ENCODE measurements at places on chromosomes 12 and 14. TPM values are rescaled to one million over a fixed set of nuclear protein-coding genes. Genes with fewer than 3 reads are reported as not detected.

Gene LRIG3
- polyA plus RNA-seq, result 40.7 TPM

Gene PLEKHD1
- 4.6 TPM for polyA plus RNA-seq

Gene CLEC4C
- 0.15 TPM for polyA plus RNA-seq

Gene FGF6
- polyA plus RNA-seq, result not detected

- DNase-seq, result no peak
These were observed 3.8 kb downstream of the SETD3 start for GRCh38 chr14:99476864-99477263.

DNA sequence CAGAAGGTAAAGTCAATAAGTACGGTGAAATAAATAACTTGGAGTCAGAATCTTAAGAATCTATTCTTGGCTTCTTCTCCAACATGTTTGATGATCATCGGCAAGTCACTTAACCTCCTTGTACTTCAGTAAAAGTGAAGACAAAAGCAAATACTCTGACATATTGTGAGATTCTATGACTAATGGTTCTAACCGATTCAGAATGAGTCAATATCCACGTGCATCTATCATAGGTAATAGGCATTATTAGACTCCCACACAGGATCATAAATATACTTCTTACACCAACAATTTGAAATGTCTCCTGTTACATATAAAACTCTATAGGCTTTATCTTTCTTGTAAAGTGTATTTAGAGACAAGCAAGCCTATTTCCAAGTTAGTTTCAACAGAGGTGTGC, 144.4 kb upstream of the ATXN7L3B start:
- DNase-seq, result no peak

GRCh38 chr12:52988898-52989297, 17.4 kb upstream of the EIF4B start:
- no peak for DNase-seq

GRCh38 chr14:70822530-70823185, 13.3 kb upstream of the MAP3K9 start:
- DNase-seq, result peak; percentile 37

DNA sequence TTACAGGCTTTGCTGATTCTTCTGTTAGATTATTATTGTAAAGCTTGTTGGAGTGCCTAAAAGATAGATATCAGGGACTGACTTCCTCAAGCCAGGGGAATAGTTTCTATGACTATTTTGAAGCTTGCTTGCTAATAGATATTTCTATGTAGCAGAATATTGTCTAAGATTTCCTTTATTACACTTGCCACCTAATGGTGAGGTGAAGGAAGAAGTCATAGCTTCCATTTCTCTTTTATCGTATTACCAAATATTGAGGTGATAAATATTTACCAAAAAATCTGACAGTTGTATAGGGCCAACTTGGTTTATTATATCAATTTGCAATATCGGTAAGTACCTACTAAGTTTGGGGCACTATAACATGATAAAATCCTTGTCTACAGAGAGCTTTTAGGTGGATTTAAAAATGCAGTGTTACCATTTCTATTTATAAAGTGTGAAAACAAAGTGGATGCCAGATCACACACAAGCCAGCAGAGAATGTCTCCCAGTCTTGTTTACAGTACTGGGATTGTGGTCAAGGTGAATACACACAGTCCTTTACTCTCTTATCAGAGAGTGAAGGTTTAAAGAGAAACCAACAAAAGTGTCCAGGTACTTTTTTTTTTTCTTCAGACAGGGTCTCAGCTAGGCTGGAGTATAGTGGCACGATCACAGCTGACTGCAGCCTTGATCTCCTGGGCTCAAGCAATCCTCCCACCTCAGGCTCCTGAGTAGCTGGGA, 137.9 kb downstream of the IGF1 start:
- no peak for DNase-seq

DNA sequence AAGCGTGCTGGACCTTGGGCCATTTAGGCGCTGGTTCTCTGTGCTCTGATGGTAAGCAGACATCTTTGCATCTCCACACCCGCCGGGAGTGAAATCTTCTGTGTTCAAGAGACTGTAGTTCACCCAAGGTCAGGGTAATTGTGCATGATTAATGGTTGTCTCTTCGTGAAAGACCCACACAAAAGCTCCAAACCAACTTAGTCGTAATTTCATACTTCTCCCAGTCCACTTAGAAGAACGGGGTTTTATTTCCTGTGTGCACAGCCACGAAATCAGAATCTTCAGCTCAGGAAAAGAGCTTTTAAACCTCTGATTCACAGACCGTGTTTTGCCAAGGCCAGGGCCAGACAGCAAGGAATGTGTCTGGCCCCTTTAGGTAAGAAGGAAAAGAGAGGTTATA, 640.9 kb downstream of the MED13L start:
- DNase-seq, result no peak

All from renal cortex interstitium (tissue), 15 donors.